Activated naive CD4-positive, alpha-beta T cell (primary cell): ENCODE measurements at places on chromosomes 7 and 10.

DNA sequence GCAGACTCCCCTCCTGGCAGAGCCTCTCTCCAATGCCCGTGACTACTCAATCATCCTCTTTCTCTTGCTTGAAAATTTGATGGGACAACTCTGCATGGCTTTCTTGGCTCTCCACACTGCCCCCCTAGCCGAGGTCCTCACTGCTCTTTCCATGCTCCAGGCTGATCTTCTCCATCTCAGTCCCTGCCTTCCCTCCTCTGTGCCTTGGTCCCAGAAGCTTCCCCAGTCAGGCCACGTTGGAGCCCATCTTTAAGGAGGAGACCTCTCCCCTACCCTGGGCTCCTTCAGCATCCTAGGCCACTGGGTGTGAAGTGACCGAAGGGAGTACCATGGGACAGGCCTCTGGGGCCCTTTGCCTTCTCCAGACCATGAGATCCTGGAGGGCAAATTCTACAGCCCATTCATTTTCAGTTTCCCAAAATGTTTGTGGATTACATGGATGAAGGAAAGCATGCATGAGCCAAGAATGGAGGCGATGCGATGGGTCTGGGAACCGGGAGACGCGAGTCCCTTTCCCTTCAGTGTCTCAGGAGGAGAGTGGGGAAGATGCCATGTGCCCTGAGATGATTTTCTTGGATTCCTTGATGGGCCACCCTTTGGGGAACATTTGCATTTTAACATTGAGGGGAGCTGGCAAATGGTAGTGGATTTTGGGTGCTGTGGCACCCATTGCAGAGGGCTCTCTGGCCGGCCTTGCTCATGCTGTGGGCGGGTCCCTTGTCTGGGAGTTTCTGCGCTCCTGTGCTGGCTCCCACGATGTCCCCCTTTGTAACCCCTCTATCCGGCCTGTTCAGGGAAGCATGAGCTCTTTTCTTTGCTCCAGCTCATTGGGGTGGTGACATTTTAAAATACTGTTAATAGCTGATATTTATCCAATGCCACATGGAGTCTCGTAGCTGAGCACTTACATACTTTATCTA is 376.6 kb downstream of the RPS24 start:
- DNase-seq, result no peak

GRCh38 chr7:155824227-155824886 is 12.1 kb upstream of the SHH start:
- DNase-seq, result no peak

GRCh38 chr7:97851683-97852082 is 20.5 kb downstream of the ASNS start:
- DNase-seq, result no peak

GRCh38 chr7:29609162-29610037 is 45.8 kb downstream of the PRR15 start:
- DNase-seq, result no peak

DNA sequence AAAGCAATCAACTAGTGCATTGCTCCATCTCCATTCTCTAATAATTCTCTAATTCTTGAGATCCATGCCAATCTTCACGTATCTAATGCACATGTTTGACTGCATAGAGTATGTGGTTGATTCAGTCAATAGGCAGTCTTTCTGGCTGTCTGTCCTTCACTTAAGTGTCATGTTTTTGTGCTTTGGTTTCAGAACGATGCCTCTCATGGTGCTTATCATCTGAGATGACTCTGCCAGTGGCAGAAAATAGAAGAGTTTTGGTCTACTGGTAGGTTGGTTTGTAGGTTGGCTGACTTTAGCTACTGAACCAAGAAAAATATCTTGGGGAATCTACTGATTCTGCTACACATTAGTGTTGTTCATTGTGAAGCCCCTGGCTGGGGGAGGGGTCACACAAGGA is 364.2 kb downstream of the SFMBT2 start:
- DNase-seq, result no peak
